ENCODE measurements at places on chromosomes 6 and 20. TPM values are rescaled to one million over a fixed set of nuclear protein-coding genes. Genes with fewer than 3 reads are reported as not detected.

Gene USP49
- total RNA-seq, result 1.8 TPM

Gene E2F3
- 18.3 TPM for total RNA-seq

Gene OR2B3
- total RNA-seq, result not detected

Gene ZNF217
- total RNA-seq, result 16.0 TPM

Gene SLC17A1
- total RNA-seq, result not detected

Gene TCP11
- not detected for total RNA-seq

Gene EYA4
- 55.3 TPM for total RNA-seq

Data from SK-MEL-5 (cell line).